ENCODE measurements at places on chromosomes 6 and 20.

DNA sequence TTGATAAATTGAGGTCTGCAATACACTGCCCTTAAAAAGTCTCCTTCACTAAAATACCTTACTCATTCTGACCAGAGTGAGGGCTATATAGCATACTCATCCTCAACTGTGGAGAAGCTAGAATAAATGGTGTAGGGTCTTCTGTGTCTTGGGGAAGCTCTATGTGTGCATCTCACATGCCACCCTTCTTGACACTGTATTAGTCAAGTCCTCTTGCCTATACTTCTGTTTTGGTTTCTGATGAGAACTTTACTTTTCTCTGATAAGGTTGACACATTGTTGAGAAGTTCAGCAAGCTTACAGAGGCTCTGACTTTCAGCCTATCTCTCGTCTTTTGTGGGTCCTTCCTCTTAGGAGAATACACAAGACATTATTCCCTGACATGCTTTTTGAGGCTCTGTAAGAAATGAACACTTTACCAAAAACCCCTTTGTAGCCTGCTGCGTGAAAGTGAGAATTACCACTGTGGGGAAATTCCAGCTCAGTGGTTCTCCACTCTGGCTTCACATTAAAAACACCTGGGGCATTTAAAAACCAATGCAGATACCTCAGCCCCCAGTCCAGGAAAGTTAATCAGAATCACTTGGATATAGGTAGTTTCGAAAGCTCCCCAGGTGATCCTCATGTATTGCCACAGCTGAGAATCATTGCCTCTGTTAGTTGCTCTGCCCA lies 372.1 kb upstream of the HS3ST5 start:
- DNase-seq, result no peak

- no peak for DNase-seq
Measured at GRCh38 chr6:142075516-142076101, 57.1 kb upstream of the GJE1 start.

DNA sequence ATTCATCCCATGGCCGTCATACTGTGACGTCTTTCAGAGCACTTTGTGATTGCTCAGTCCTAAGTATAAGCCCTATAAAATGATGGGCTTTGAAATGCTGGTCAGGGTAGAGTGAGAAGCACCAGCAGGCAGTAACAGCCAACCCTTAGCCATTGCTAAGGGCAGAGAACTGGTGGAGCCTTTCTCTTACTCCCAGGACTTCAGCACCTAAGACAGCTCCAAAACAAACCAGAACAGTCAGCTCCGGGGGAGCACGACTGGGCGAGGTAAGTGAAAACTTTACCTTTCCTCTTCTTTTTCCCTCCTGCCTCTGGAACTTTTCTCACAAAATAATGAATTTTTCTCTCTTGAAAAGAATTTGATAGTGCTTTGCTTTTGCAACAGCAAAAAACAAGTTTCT lies at the start of gene VIP:
VIP (plus strand) TSS at position 104 of the 400 bp plus-strand sequence. CDS start 1,381 bp downstream, outside the sequence.
- DNase-seq, result no peak

- no peak for DNase-seq
Measured at GRCh38 chr6:5202941-5203340, 57.8 kb downstream of the LYRM4 start.

DNA sequence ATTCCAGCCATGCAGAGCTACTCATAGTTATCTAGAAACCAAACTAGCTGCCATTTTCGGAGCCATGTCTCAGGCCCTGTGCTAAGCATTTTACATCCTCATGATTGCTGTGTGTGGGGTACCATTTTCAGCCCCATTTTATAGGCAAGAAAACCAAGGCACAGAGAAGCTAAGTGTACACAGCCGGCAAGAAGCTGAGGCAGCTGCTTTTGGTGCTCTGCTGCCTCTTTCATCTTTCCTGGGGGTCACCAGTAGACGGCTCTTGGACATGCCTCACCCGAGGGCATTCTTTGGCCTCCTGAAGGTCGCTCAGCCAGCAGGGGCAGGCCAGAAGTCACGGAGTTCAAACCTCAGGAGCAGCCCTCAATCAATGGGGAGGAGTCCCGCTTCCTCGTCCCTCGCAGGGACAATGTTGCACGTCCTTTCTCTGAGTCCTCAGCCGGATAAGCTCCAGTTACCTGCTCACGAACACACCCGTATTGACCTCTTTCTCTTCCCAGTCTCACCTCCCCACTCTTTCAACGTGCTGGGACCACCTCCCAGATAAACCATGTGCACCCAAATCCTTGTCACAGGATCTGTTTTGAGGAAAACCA lies 82.6 kb upstream of the BLCAP start:
- DNase-seq, result no peak

- DNase-seq, result no peak
Measured at GRCh38 chr20:2509468-2509781, 710 bp upstream of the ZNF343 start.

DNA sequence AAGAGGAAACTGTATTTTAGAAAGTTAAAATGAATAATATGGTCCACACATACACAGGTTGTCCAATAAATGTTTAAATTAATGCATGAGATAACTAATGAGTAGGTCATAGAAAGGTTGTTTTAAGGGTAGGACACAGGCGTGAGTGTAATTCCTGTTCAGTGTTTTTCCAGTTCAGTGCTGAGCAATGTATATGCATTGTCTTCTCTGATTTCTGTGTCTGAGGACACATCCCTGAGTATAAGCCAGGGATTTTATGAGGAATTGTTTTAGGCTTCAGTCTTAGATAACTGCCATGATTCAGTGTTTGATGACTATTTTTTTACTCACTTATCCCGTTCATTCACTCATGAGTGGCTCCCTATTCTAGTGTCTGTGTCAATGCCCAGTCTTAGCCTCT lies 298.5 kb upstream of the TBX18 start:
- no peak for DNase-seq

DNA sequence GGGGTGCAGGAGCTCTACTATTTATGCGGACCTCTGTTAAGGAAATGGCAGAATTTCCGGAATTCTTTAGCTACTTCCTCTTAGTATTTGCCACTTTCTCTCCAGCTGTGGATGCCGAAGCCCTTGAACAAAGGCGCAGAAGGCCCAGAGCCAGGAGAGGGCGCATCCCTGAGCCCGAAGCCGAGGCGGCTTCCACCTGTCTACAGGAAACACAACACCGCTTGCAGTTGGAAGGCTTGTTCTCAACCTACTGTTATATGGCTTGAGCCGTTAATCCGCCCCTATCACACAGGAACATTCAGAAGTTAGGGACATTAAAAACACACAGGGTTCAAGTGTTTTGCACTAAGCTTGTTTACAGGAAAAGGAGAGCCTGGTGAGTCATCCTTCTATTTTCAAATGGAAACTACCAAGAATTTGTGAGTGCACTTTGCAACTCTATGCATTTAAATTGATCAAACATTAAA lies 417.1 kb downstream of the BCKDHB start:
- DNase-seq, result no peak

DNA sequence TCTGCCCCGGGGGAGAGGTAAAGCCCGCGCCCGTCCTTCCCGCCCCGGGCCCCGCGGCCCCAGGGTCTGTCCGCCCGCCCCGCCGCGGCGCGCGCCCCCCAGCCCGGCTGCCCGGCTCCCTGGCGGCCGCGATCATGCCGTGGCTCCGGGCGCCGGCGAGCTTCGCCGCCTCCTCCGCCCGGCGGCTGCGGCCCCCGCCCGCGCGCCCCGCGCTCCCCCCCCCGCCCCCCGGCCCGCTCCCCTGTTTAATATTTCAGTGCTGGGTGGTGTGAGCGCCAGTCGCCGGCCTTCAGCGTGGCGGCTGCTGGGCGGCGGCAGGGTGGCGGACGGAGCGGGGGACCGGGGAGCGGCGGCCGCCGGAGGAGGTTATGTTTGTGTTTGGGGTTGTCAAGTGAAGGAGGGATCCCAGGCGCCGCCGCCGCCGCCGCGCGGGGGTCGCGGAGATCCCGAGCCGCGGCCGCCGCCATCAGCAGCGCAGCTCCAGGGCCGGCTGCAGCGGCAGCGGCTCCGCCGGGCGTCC lies at the start of gene HIVEP1:
HIVEP1 (plus strand) TSS at position 275 of the 520 bp plus-strand sequence. CDS start 3,317 bp downstream, outside the sequence.
- no peak for DNase-seq

Data from NCI-H2081 treated with DMSO at 0.1 percent for 48 hours (cell line).